ENCODE measurements at places on chromosomes 6 and 20.

DNA sequence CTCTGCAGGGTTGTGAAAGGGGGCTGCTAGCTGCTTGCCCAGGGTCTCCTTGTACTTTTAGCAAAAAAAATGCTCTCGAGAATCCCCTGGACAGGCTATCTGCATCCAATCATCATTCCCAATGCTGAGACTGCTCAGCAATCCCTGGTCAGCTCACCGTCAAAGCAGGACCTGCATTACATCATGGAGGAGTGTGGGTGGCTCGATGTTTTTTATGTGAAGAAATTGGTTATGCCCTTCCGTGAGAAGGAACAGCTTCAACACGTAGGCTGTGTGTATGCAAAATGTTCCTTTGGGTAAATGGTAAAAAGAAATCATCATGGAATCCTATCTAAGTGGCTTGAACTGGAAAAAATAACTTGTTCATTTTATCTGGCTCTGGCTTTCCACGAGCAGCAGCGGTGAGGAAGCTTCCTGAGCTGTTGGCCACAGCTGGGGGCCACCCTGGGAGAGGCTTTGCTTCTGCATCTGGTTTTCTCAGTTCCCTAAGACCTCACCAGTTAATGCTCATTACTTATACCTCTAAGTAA, 111.4 kb downstream of the FYN start:
- ATAC-seq, result no peak

DNA sequence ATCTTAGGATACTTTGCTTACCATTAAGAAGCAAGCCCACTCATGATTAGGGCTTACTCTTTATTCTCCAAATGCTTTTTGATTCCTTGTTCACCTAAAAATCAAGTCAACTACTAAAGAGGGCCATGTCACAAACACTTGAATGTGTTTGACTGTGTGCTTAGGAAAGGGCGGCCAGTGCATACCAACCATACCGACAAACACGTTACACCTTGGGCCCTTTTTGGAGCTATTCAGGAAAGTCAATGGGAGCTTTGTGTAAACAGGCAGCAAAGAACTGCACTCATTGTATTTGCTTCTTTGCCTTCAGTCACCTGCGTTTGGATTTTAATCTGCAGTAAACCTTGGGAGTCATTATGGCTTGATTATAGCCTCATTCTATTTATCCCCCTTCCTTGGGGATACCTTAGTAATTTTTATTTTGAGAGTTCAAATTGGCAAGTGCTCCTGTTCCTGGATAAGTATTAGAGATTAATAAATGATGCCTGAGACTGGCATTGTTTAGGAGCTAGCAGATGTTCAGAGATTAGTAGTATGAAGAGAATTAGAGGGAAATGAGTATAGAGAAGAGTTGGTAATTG, 102.6 kb upstream of the HDGFL1 start:
- no peak for ATAC-seq

GRCh38 chr6:77837034-77837784, 184.4 kb downstream of the MEI4 start:
- no peak for ATAC-seq

- ATAC-seq, result peak; percentile 19
These were observed 1838.1 kb upstream of the DEFB115 start for GRCh38 chr20:29419378-29419777.

DNA sequence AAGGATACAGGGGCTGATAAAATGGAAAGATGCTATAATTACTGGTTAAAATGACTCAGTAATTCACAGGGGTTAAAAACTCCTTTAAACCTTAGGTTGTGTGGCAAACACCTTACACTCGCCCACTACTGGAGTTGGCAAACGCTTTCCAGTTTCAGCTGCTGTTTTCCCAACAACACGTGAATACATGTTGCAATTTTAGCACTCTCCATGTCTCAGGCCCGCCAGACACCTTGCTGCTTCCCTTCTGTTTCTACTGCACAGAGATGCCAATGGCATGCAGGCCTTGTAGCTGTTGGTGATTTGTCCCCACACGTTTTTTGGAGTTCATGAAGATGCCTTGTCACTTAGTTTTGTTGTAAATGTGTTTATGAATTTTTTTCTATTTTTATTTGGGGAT, 5.3 kb upstream of the TTPAL start:
- no peak for ATAC-seq

DNA sequence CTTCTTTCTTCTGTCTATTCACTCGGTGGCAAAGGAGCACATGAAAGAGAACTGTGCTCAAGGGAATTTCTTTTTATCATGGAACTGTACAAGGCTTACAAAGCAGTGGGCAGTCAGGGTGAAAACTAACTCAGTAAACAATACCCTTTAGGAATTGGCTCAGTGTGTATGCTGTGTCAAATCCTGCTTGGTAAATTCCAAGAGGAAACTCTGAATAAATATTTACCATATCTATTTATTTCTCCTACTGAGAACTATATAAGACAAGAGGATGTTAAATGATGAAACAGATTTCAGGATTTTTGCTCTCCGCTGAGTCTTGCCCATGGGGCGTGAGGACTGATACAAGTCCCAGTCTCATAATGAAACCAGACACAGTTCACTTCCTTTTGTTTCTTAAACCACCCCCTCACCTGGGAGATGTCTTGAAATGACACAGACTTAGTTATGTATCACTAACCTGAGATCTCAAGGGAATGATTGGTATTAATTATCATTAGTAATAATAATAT, 188.8 kb downstream of the BACH2 start:
- no peak for ATAC-seq

All from gastroesophageal sphincter (tissue), 4 donors.